Stimulated activated CD4-positive, alpha-beta T cell treated with anti-CD3 and anti-CD28 coated beads, Interleukin-4, amount 100 ng/mL, for 1 hour (primary cell): ENCODE measurements at places on chromosomes 3 and 15.
A peak's percentile ranks its signal among the peaks of the same experiment; 100 is the strongest.

GRCh38 chr15:63181648-63182047, 7.8 kb upstream of the RAB8B start:
- no peak for DNase-seq

- no peak for DNase-seq
Measured at GRCh38 chr3:15385901-15386653, 41.3 kb downstream of the METTL6 start.

GRCh38 chr3:190840146-190840545, 22.3 kb downstream of the GMNC start:
- DNase-seq, result no peak

DNA sequence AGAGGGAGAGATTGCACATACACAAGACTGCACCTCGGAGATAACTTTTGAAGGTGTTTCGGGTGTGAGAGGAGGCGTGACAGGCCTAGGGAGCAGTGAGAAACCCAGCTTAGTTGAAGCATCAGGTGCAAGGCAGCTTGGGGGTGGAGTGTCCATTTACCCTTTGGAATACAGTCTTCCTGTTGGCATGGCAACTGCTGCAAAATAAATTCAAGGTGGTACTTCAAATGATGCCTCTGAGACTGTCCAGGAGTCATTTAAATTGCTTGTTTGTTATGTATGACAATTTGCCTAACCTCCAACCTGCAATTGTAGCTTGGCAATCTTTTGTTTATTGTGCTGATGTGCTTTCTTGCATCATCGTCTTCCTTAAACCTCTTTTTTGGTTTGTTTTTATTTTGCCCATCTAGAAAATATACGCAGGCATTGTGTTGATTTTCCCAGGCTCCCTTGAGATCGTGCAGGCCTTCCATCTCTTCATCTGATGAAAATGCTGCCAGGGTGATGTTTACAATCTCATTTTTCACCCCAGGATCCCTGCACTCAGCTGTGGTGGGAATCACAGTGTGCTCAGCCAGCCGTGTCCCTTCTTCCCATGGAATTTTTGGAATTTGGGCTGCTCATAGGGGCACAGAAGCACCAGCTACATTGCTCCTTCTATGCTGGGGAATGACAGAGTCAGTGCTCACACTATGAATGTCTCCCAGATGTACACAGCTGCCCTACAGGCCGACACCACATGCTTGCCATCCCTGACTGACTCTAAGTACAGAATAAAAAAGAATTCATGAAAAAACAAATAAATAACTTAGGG, 583.1 kb upstream of the CFAP20DC start:
- no peak for DNase-seq

DNA sequence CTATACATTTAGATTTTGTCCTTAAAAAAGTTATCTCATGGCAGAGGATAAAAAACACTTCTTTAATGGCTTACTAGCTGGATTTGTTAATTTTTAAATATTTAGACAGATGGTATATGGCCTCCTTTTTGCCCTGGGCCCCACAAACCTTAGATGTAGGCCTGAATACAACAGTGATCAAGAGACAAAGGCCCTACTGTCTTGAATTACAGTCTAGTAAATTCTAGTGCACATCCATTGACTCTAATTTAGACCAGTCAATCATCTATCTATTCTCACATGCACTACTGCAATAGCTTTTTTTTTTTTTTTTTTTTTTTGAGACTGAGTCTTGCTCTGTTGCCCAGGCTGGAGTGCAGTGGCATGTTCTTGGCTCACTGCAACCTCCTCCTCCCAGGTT, 452.8 kb downstream of the FHIT start:
- no peak for DNase-seq

DNA sequence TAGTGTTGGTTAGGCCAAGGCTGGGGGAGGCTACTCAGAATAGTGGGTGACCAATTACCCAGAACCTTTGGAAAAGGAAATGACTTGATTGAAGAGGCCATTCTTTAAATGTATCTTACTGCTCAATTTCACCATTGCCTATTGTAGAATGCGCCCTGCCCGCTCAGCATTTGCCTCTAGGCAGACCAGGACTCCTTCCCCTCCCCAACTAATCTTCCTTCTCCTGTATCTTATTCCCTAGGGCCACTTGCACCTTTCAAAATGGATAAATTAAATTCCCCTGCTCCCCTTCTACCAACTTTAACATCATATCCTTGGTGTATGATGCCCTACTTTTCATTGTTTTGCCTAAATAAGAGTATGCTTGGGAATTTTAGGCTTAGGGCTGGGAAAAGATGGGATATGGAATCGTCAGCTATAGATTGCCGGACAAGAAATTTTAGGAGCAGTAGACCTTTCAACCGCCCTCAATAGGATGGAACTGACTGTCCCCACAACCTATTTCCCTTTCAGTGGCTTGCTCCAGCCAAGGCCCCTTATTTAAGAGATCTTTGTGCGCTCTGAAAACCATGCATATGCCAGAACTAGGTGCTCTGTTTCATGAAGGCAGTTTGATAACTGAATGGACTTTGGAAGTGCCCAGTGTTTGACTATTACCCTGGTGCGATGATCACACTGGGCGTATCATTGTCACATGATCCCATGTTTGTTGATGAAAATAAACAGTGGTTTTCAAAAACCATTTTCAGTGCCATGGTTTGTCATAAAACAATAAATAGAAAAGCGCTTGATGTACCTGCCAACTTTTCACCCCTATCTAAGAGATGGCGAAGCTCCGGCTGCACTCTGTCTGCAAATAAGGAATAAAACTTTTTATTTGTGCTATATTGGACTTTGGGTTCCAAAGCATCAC, 74.3 kb upstream of the TSEN2 start:
- no peak for DNase-seq

- no peak for DNase-seq
Measured at GRCh38 chr3:130091958-130092357, 10.3 kb downstream of the ALG1L2 start.

DNA sequence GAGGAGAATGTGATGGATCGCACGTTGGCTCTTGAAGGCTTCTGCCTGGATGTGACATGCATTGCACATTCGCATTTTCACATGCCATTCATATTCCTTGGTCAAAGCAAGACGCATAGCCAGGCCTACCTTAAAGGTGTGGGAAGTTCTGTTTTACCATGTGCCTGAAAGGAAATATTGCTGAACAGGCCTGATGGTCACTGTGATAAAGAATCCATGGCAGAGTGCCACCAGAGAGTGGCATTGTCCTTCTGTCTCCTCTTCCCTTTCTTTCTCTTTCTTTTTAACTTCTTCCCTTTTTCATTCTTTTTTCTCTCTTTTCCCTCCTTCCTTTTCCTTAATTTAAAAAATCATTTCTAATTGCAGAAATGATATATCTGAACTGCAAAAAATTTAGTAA, 15.9 kb upstream of the MITF start:
- no peak for DNase-seq

DNA sequence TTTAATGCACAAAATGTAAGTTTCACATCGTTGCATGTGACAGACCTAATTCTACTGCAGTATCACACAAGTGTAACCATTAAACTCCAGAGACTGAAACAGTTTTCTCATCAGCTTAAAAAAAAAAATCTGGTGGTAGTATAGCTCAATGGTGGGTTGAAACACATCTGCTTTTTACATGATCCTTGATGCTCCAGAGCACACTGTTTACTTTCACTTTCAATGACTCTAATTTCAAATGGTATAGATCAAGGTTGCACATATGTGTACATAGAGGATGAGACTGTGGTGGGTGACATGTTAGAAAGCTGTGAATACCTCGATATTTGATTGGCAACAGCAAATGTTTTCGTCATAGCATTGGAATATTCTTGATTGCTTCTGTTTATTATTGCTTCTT, 22.4 kb downstream of the MCTP2 start:
- no peak for DNase-seq

- no peak for DNase-seq
Measured at GRCh38 chr3:132311841-132312240, 5.4 kb upstream of the ACP3 start.

DNA sequence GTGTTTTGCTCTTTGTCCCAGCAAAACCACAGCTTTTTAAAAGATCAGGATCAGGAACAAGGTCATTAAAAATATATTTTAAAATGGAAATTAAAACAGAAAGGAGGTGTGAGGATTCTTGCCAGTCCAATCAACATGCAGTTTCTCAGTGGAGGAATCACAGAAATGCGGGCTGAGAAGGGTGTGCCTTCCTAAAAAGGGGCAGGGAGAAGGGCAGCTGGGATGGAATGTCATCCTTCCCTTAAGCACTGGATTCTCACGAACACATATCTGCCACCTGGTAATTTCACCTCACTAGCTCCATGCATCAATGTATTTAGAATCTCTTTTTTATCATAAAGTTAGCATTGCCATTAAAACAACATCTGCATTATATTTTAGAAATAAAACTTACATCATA, 21.4 kb downstream of the ABI3BP start:
- no peak for DNase-seq

- DNase-seq, result no peak
Measured at GRCh38 chr3:104553121-104553520, 813.6 kb upstream of the ALCAM start.

DNA sequence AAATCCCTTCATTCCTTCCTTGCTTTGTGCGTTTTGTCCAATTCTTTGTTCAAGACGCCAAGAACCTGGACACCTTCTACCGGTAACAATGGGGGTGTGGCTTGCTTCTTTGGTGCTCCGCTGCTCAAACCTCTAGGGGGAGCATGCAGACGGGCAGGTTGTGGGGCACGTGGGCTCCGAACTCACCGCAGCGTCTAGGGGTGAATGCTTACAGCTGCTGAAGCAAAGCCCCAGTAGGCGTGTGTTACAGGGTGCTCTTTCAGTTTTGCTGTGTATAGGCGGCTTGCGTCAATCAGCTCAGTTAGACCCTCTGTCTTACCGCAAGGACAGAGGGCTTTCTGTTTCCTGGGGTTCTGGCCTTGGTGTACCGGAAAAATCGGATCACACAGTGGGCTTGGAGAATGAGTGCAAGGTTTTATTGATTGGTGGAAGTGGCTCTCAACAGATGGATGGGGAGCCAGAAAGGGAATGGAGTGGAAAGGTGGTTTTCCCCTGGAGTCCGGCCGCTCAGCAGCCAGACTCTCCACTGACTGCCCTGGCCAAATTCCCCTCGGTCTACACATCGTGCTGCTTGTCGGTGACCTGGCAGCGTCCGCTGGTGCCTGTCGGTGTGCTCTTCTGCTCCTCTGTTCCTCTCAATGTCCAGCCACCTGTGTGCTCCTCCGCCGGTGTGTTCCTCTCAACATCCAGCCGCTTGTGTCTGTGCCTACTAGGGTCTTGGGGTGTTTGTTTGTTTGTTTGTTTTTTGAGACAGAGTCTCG, 1.2 kb upstream of the LRRC34 start:
- DNase-seq, result peak; percentile 70

GRCh38 chr3:31227131-31227562, 305.6 kb upstream of the STT3B start:
- no peak for DNase-seq

DNA sequence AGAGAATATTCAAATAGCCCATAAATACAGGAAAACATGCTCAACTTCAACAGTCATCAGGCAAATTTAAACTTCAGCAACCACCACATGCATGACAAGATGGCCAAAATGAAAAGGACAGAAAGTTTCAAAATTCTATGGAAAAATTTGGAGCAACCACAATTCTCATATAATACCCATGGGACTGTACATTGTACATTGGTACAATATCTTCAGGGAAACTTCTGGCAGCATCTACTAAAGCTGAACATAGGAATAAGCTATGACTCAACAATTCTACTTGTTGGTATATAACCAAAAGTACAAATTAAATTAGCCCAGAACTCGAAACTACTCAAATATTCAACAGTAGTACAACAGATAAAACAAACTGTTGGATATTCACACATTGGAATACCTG, 847.6 kb downstream of the TBL1XR1 start:
- no peak for DNase-seq

- no peak for DNase-seq
Measured at GRCh38 chr3:52531860-52532516, 1.7 kb downstream of the NT5DC2 start.
